ENCODE measurements at places on chromosomes 1 and 21. TPM values are rescaled to one million over a fixed set of nuclear protein-coding genes. Genes with fewer than 3 reads are reported as not detected.

- no peak for DNase-seq
Measured at GRCh38 chr1:39683591-39684312, 7.5 kb downstream of the HPCAL4 start.

- no peak for DNase-seq
Measured at GRCh38 chr1:182147136-182147820, 85.8 kb upstream of the ZNF648 start.

- DNase-seq = no peak
Measured at GRCh38 chr1:20319456-20320220, 29.0 kb downstream of the VWA5B1 start.

The CELA2A gene
- polyA plus RNA-seq = 0.40 TPM

DNA sequence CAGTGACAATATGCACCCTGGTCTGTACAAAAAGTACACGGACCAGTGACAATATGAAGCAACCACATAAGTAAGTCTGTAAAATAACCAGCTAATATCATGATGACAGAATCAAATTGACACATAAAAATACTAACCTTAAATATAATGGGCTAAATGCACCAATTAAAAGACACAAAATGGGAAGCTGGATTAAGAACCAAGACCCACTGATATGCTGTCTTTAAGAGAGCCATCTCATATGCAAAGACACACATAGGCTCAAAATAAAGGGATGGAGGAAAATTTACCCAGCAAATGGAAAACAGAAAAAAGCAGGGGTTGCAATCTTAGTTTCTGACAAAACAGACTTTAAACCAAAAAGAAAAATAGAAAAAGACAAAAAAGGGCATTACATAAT, 70.4 kb upstream of the VCAM1 start:
- no peak for DNase-seq

The AVPR1B gene
- 0.33 TPM for polyA plus RNA-seq

DNA sequence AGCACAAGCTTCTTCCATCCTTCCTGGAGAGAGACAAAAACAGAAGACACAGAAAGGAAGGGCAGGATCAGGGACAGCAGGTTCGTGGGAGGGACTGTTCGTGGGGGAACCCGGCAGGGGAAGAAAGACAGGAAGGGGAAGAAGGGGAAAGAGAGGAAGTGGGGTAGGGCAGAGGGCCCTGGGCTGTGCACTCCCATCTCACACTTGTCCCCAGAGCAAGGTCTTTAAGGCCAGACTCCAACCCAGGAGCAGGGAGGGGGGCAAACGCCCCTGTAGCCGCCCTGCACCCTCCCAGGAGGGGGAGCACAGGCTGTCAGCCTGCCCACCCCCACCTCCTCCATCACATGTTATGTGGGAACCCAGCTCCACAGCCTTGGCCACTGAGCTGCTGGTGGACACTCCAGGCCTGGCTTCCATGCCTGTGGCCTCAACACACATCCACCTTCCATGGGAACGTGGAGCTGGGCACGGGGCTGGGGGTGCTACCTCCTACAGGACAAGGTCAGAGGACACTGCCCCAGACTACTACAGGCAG, 9.3 kb downstream of the SLC19A1 start:
- no peak for DNase-seq

The FALEC gene
- polyA plus RNA-seq = not detected

GRCh38 chr21:16713331-16714117, 799.3 kb upstream of the CXADR start:
- no peak for DNase-seq

DNA sequence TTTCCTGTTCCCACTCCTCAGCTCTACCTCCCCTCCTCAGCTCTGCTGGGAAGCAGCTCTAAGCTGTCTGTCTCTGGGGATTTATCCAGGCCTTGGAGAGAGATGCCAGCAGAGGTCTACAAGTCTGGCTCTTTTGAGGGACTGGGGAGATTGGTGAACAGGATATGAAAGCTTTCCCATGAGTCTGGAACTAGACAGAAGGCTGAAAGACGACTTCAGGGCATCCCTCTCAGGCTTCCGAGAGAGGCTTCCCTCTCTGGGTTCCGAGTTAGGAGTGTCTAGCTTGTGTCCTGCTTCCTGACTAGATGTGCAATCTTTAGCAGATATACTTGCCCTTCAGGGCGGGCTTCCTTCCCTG, 733 bp downstream of the TMEM35B start:
- DNase-seq = no peak

DNA sequence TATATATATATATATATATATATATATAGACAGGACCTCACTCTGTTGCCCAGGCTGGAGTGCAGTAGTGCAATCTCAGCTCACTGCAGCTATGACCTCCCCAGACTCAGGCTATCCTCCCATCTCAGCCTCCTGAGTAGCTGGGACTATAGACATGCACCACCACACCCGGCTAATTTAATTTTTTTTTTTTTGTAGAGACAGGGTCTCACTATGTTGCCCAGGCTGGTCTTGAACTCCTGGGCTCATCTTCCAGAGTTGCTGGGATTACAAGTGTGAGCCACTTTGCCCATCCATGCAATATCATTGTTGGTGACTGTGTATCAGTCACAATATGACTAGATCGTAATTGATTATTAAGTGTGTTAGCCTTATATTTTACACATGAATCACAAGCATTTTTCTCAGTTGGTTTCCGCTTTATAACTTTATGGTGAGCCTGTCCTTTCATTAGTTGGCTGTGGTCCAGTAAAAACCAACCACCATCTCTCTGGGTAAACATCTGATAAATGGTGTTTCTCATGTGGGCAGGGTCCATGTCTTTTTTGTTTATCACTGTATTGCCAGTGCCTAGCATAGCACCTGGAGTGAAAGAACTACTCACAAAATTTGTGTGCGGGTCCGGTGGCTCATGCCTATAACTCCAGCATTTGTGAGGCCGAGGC, 63.6 kb downstream of the MYOM3 start:
- no peak for DNase-seq

- DNase-seq = no peak
Measured at GRCh38 chr1:17001760-17002523, 9.8 kb downstream of the ATP13A2 start.

The ACTA1 gene
- polyA plus RNA-seq = 13,843 TPM

The PRELP gene
- polyA plus RNA-seq = 3.4 TPM

DNA sequence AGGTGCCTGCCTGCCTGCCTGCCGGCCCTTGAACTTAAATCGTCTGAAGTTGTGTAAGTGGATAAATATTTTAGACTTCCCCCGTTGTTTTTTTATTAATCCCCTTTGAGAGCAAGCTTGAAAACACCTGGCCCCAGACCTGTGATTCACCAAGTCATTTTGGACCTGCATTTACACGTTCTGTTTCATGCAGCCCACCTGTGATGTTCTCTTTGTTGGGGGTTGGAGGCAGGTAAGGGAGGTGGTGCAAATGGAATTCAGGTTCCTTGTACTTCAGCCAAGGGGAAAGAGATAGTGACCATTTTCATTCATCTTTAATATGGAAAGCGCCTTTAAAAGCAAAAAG, 1.2 kb downstream of the SLC37A1 start:
- no peak for DNase-seq

Data from muscle of back (tissue), 13 donors.